ENCODE measurements at places on chromosomes 3 and 15.

GRCh38 chr3:121794264-121794983 is 40.4 kb downstream of the IQCB1 start:
- DNase-seq = no peak

- no peak for DNase-seq
Measured at GRCh38 chr15:48119277-48119676, 1.5 kb upstream of the SLC24A5 start.

DNA sequence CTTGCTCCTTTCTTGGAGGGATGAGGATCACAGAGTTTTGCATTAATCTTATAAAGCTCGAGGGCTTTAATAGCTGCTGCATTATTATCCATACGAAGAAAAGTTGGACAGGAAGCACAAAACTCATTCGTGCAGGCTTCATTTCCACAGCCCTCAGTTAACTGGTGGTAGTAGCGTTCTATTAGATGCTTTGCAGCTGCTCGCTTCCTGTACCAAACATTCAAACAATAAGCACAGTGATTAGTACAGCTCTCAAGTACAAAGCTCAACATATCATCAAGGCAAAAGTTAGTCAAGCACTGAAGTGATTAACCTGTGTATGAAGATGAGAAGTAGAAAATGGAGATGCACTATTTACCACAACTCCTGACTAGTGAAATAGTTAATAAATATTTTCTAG is 63.3 kb downstream of the UBE3A start:
- no peak for DNase-seq

DNA sequence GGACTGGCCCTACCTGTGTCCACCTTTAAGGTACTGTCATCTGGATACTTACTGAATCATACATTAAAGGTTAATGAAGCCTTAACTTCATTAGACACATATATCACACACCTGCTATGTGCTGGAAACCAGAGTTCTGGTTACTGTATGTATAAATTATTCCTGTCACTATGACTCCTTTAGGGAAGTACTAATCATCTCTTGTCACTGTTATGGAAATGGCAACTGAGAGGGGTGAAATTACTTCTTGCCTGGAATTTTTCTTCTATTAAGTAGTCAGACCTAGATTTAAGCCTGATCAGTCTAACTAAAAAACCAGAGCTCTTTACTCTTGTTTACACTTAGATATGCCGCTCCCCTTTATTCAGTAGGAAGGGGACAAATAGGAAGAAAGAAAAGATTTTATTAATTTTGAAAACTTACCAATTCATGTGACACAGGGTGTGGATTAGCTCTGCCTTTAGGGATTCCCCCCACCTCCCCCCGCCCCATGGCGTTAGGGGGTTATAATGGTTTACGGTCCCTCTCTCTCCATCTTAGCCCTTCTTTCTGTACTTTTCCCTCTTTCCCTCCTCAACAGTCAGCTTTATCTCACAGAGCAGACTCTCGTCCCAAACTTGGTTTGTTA is 152.5 kb downstream of the KLHL25 start:
- no peak for DNase-seq

GRCh38 chr15:92586383-92586942 is 69.1 kb downstream of the FAM174B start:
- no peak for DNase-seq

DNA sequence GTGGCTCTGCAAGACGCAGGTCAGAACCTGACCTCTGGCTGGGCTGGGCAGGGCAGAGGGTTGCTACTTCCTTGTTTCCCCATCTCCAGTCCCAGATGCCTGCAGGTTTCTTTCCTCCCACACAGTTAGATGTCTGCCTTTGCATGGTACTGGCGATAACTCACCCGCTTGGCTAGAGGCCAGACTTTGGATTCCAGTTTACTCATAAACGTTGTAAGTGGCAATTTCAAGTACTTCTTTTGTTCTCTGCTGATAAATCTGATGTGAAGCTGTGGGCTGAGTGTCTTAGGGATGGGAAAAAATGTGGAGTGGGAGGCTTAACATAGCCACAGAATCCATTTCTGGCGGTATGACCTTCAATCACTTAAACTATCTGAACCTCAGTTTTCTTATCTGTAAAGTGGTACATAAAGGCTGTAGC is 194.2 kb downstream of the EBLN2 start:
- no peak for DNase-seq

- DNase-seq = peak; percentile 56
Measured at GRCh38 chr15:60179786-60180391, 175.8 kb downstream of the FOXB1 start.

GRCh38 chr3:171168086-171168485 is 141.6 kb upstream of the SLC2A2 start:
- DNase-seq = no peak

DNA sequence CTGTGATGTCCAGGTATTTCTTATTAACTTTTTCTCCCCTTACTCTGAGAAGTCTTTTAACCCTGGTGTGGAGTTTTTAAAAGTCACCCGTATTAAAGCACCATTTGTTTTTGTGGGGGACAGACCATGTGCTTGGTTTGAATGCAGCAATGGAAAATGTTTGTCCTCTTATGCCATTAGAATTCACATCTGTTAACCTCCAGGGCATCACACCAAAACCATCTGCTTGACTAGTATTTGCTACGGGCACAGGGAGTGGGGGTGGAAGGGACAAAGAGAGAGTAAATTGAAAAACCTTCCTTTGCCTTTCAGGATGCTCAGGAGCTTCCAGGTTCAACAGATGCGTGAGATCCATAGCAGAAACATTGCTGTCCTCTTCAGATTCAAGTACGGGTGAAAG is 61.4 kb upstream of the GOLGA8B start:
- no peak for DNase-seq

DNA sequence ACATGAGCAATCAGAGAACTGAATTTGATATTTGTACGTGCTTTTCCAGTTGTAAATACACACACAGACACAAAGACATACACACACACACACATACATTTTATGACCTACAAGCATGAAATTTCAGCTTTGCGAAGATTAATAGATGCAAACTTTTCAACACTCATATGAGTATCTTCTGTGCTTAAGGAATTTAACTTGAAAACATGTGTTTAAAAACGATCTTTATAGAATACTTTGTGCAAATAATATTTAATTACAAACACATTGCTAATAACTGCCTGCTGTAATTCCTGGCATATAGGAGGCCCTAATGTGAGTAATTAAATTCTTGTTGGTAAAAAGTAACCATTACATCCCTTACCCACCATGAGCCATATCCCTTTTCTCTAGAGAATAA is 107.7 kb upstream of the PLSCR5 start:
- no peak for DNase-seq

DNA sequence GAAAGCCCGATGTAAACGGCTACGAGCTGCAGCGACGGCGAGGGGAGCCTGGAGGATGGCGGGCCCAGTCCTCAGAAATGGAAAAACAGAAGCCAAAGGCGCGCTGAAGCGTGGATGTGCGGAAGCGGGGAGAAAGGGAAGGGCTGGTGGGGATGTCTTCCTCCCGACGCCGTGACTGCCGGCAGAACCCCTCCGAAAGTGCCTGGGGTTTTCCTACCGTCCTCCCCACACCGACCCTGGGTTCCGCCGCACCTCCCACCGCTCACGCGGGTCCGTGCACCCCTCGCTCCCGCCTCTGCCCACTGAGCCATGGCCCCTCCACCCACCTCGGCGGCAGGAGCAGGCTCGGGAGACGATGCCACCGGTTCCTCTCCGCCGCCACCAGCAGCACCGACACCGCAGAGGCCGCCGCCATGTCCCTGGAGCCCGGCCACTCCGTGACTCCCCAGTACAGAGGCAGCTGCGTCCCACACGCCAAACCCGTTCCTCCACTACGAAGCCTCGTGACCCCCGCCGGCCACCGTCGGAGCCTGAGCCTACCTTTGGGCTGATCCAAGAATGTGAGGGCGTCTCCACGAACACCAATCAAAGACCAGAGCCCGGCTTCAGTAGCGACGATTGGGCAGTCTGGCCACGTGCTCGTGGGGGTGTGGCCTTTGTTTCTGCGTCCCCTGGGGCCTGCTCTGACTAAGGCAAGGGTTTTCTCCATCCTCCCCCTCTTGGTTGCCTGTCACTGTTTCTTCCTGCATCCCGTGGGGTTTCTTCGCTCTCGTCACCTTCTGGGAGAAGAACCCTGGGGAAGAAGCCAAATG is at the start of gene MCCC1:
Gene MCCC1 (minus strand): TSS at position 471 of the 812 bp plus-strand sequence. CDS start 56 bp downstream, at position 415.
- DNase-seq = peak; percentile 99

GRCh38 chr3:1723726-1724125 is 374.9 kb upstream of the CNTN4 start:
- DNase-seq = no peak

DNA sequence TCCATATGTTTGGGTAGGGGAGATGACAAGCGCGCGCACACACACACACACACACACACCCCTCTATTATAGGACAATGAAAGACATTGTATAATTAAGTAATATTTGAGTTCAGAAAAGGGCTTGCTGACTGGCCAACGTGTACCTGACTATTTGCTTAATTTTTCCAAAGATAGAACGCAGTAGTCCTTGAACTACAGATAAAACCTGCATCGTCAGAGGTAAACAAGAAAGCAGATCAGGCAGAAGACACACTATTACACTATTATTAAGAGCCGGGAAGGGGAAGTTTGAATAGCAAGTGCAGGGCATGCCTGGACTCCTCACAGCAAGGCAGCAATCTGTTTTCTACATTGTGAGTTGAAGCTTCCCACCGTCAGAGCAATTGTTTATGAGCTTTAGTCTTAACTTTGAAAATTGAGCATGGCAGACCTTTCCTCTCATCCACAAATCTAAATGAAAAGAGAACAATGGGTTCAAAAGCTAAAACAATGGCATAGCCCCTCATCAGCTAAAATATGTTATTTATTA is 427.7 kb downstream of the GABRG3 start:
- no peak for DNase-seq

DNA sequence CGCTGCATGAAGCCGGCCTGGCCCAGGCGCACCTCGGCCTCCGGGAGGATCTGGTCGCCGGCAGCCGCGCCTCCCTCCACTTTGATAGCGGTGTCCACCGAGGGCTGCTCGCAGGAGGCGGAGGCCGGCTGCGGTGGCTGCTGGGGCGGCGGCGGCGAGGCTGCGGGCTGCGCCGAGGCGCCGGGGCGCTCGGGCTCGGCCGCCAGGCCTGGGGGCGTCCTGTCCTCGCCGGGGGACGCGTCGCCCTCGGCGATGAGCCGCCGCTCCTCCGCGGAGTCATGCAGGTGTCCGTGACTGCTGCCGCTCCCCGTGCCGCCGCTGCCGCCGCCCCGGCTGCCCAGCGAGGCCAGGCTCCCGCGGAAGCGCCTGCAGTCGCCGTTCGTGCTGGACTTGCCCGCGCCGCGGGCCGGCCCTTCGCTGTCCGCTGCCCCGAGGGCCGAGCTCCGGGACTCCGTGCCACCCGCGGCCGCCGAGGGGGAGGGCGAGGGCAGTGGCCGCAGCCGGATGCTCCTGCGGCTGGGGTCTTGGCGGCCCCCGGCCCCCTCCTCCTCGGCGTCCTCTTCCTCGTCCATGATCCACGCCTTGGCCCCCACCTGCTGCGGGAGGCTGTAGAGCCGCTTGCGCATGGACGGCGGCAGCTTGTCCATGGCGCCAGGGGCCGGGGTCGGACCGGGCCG is 996 bp downstream of the HCN4 start:
- DNase-seq = no peak

GRCh38 chr3:155492841-155493240 is 199.4 kb upstream of the STRIT1 start:
- no peak for DNase-seq

GRCh38 chr15:58457466-58457965 is 25.7 kb downstream of the LIPC start:
- peak; percentile 80 for DNase-seq

DNA sequence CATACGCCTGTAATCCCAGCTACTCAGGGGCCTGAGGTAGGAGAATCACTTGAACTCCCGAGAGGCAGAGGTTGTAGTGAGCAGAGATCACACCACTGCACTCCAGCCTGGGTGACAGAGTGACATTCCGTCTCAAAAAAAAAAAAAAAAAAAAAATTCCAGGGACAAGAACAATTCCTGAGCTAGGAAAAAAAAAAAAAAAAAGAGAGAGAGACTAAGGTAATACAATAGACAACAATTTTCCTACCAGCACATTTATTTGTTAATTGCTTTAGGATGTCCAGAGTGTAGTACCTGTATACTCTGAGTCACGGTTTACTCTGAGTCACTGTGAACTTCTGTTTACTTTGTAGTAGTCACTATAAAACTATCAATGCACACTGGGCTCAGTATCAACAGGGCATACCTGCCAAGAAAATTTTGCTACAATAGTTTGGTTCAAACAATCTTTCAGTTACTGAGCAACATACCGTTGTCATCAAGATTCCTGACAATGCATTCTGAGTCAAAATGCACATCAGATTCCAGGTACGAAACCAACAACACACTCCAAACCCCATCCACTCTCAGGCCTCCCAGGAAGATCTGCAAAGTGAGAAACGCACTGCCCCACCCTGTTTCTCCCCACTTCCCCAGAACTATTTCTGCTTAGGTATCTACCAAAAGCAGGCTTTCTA is 28.3 kb downstream of the IGF2BP2 start:
- no peak for DNase-seq

DNA sequence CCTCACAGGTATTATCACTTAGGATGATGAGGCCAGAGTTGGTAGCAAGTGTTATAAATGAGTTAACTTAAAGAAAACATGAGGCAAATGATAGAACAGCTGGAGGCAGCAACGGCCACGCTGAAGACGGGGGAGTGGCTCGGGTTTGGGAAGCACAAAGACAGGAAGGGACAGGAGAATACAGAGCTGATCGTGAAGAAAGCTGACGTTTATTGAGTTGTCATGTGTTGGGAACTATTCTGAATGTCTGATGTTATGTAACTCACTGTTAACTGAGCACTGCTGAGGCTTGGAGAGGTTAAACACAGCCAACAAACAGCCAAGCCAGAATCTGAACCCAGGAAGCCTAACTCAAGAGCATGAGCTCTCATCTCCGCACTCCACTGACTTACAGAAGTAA is 42.3 kb downstream of the FGD5 start:
- DNase-seq = no peak

GRCh38 chr3:4314688-4315087 is 11.5 kb downstream of the SETMAR start:
- DNase-seq = no peak

DNA sequence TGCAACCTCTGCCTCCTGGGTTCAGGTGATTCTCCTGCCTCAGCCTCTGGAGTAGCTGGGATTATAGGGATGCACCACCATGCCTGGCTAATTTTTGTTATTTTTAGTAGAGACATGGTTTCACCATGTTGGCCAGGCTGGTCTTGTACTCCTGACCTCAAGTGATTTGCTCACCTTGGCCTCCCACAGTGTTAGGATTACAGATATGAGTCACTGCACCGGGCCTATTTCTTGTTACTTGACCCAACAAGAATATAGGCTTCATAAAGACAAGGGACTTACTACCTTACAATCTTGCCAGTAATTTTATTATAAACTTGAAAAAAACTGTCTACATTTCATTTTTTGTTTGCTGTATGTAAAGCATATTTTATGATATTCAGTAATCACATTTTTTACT is 21.4 kb upstream of the ZBTB47 start:
- DNase-seq = no peak

DNA sequence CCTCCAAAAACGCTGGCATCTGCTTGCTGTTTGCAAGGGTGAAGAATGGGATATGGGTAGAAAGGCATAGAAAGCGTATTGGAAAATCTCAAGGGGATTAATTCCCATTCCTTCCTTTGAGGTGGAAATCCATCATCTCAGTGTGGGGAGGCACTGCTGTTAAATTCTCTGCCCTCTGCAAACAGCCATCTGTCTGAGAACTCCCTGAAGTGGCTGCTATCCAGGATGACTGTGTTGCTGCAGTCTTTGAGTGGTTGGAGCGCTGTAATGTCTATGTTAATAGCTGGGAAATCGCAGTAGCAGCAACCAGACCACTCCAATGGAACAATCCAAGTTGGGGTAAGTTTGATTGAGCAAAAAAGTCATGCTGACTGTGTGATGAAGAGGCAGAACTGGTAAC is 625.9 kb downstream of the NLGN1 start:
- no peak for DNase-seq

- no peak for DNase-seq
Measured at GRCh38 chr3:144369129-144369879, 397.7 kb downstream of the DIPK2A start.
